ENCODE measurements at places on chromosomes 3 and 15.

- DNase-seq = no peak
Measured at GRCh38 chr3:66817951-66818557, 180.1 kb upstream of the KBTBD8 start.

DNA sequence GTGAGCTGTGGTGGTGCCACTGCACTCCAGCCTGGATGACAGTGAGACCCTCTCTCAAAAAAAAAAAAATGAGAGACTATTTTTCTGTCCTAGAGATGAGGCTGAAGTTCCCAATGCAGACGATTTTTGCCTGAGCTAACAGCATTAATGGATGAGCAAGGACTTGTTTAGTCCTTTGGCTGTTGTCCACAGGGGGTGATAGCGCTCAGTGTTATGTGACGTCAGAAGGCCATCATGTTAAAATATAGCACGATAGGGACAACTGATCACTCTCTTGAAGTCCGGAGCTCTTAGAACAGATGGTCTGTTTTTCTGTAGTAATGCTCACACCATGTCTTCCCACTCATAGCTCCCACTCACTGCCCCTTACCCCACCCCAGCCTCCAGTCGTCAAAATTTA is 6.8 kb downstream of the TRNT1 start:
- no peak for DNase-seq

DNA sequence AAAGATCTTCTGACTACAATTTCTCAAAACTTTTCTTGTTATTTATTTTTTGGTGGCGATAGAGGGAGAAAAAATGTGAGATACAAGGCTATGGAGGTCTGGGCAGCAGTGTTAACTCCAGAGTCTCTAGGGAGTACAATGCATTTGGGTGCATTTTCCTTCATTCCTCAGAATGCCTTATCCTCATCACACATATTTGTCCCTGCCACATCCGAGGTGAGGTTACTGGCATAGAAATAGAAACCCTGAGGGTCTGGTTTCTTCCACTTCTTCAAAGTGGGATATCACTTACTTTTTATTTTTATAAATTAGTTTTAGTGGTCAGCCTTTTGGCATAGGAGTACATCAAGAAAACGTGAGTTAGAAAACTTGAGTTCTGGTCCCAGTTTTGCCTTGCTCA is 150.4 kb downstream of the TIGIT start:
- no peak for DNase-seq

DNA sequence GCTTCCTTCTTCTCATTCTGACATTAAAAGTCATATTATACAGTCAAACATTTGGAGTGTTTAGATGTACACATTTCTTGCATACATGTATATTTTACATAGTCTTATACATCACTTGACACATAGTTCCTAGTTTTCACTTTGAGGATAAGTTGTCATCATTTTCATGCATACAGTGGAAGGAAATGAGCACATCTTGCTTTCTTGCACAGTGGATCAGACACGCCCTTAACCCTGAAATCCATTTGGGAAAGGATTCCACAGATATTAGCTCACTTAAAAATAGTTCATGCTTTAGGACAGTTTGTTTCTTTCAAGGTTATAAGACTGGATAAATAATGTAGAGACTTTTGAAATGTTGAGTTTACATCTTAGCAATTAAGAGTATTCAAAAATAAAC is 148.6 kb upstream of the MME start:
- no peak for DNase-seq

DNA sequence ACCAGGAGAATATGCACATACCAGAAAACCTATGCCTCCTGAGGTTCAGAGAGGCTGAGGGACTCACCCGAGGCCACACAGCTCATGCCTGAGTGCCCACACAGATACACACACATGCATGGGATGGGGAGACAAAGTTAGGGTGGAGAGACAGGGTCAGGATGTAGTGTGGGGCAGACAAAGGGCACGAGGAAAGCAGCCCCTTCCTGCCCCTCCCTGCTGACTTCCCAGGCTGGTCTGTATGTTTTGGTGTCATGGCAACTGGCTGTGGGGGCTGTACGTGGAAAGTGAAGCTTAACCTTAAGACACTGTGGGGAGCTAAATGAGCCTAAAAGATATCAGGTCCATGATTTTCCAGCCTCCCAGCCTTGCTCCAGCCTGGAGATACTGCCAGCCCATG is 57.8 kb downstream of the EPHB3 start:
- DNase-seq = no peak

- no peak for DNase-seq
Measured at GRCh38 chr15:39667382-39668127, 86.7 kb downstream of the THBS1 start.

DNA sequence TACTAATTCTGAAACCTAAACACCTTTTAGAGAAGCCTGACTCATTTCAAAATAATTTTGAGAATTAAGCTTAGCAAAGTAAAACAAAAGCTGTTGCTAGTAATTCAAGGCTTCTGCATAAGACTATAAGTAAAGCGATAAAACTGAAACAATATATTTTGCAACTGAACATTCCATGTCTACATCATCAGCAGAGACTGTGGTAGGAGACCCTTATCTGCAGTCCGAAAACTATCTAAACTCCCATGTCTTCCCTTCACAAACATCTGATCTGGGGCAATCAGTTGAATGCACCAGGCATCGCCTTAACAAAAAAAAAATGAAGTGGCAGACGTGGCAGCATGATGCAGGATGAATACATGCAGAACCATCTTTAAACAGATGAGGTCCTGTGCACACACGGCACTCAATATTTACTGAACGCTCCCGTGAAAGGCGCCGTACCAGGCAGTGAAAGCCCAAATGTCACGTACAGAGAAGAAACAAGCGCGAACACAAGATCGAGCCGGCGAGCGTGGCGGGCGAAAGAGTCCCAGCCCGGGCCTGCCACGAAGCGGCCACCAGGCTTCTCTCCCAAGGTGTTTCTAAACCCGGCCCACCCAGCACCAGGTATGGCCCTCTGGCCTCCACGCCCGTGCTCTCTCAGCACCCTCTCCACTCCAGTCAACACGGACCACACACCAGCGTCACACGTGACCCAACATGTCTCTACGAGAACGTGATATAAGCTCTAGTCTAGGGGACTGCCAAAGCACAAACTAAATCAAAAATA is 63.0 kb downstream of the CHSY1 start:
- DNase-seq = no peak

- no peak for DNase-seq
Measured at GRCh38 chr3:41213588-41213987, 14.3 kb downstream of the CTNNB1 start.

GRCh38 chr15:70109531-70109930 is 11.8 kb upstream of the TLE3 start:
- DNase-seq = no peak

DNA sequence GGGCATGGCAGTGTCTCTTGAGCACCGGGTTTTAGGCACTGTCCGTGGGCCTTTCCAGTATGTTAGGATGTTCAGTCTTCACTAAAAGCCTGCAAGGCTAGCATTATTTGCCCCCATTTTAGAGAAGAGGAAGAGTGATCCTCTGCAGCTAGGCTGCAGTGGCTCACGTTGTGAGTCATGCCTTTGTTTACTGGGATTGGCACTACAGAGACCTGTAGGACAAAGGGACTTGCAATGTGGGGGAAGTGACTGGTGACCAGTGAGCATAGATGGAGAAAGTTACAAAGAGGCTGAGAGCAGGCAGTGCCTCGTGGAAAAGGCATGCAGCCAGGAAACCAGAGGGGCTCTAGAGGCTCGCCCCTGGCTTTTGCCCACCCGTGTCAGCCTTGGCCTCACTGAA is 26.8 kb upstream of the CPNE9 start:
- DNase-seq = no peak

- DNase-seq = no peak
Measured at GRCh38 chr3:36317915-36318314, 62.4 kb upstream of the STAC start.

DNA sequence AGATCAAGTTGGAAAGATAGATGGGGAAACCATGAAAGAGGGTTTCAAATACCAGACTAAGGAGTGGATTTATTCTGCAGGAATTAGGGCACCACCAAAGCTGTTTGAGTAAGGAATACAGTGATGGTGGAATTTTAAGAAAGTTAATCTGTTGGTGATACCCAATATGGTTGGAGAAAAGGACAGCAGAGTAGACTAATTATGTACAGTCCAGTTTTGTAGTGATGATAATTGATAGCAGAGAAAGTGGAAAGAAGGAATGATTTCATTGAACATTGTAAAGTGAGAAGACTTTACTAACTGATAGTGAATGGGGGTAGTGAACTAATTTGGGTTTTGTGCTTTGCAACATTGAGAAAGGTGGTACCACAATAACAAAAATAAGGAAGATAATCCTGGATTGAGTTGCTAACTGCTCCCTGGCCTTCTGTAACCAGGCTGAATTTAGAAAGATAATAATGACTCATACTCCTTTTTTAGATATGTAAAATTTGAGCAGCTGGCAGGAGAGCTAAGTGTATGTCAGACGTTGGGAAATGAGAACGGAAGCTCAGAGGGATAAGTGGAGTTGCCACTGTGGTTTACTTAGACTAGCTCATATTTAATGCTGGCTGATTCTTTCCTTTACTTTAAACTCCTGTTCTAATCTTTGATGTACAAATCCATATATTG is 16.9 kb downstream of the TCAIM start:
- DNase-seq = no peak

DNA sequence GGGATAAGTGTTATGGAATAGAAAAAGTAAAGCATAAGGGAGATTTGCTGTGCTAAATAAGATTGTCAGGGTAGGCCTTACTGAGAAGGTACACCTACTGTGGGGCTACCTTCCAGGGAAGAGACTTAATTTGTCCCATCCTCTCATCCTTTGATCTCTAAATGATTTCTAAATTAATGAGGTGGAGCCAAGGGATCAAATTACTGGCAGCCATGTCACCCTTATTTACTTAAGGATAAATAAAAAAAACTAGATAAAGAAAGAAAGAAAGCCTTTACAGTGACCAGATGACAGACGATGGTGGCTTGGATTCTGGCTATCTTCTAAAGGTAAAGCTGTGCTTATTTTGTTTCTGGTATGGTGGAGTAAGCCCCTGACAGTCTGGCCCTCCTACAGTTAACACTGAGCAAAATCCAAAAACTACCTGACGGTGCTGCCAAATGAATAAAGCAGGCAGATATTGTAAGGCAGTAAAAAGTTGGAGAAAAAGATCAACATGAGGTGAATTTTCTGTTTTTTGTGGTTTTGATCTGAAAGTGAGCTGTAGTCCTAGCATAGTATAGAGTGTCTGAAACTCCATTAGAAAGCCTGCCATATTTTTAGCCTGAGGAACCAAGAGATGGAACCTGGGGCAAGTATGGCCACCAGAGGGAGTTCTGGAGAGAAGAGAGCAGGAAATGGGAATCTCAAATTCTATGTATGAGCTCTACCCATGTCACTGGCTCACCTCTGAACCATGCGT is 285.1 kb upstream of the MANF start:
- no peak for DNase-seq

- DNase-seq = no peak
Measured at GRCh38 chr15:28096670-28097431, 2.3 kb downstream of the OCA2 start.

DNA sequence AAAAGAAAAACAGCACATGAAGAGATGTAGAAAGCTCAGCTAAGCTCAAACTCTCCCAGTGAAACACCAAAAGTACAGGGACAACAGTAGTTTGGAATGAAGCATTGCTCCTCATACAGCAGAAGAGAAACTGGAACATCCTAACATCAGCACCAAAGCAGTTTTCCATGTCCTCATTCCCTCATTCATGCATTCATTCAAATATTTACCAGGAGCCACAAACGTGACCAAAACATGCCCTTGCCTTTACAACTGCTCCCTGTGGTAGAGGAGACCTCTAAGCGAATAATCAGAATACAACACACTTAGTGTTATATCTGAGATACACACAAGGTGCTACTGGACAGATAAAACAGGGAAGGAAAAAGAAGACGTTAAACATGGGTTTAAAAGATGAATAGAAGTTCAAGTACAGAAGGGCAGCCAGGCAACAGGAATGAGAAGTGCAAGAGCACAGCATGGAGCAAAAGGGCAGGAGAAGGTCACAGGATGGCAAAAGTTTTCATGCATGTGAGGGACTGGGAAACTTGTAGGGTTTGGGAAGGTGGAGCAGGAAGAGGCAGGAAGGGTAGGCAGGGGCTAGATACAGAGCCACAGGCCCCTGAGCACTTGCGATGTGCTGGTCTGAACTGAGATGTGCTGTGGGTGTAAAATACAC is 58.5 kb upstream of the LMCD1 start:
- DNase-seq = no peak

- no peak for DNase-seq
Measured at GRCh38 chr3:76349715-76350480, 564.5 kb upstream of the ZNF717 start.

- no peak for DNase-seq
Measured at GRCh38 chr15:33200903-33201302, 6.4 kb upstream of the FMN1 start.

GRCh38 chr3:143001034-143001368 is 369 bp upstream of the U2SURP start:
- DNase-seq = no peak

DNA sequence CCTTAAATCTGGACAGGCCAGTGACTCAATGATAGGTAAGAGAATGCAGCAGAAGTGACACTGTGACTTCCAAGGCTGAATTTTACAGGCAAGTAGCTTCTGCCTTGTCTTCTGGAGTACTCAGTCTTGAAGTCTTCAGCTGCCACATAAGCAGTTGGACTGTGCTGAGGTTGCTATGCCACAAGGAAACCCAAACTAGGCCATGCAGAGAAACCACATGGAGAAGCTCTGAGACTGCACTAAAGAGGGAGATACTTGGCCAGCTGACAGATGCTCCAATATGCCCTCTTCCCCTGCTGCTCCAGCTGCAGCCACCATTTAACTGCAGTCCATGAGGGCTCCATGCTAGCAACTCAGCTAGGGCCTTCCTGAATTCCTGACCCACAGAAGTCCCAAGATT is 119.4 kb upstream of the GADL1 start:
- no peak for DNase-seq

- DNase-seq = no peak
Measured at GRCh38 chr15:98548139-98548971, 100.0 kb upstream of the IGF1R start.

GRCh38 chr15:46232471-46232870 is 597.6 kb downstream of the SQOR start:
- no peak for DNase-seq

DNA sequence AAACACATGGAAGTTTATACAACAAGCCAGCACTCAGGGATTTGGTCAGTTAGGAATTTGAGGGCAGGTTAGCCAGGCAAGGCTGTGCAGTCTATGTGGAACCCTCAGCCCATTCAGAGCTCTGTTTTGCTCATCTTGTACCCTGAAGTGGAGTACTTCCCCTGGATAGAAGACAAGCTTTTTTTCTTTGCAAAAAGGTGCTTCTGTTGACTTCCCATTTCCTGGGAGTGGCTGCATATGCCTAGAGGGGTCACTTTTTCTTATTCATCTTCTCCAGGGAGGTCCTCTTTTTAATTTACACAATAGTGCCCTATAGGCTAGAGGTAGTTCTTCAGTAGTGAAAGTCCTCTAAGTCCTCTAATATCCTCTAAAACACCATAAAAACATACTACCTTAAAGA is 225.0 kb upstream of the P2RY1 start:
- no peak for DNase-seq

GRCh38 chr15:90872486-90873184 is 4.2 kb downstream of the FURIN start:
- no peak for DNase-seq

Data from memory B cell (primary cell).